ENCODE measurements at places on chromosomes 2 and 18. TPM values are rescaled to one million over a fixed set of nuclear protein-coding genes. Genes with fewer than 3 reads are reported as not detected.

C2orf72 gene
- total RNA-seq, result 77.3 TPM

DNA sequence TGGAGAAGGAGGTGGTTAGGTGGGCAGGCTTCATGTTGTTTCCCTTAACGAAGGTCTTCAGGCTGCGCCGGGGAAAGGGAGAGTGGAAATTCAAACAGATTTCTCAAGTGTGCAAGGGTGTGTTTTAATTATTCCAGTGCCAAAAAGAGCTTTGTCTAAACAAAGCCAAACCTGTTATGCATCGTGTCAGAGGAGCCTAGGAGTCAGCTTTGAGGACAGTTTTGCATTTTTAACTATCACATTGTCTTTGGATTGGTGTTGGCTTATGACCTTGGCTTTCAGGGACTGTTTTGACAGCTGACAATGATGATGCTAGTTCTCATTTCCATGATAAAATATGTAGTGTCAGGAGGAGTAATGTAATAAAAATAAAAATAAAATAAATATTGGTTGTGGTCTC, 144.8 kb downstream of the LDLRAD4 start:
- no peak for DNase-seq

SERPINB11 gene
- not detected for total RNA-seq

PRKRA gene
- 47.5 TPM for total RNA-seq

GRCh38 chr2:72973137-72973535, 55.8 kb downstream of the EMX1 start:
- no peak for DNase-seq

- no peak for DNase-seq
Measured at GRCh38 chr2:54775710-54776109, 52.2 kb downstream of the EML6 start.

DNA sequence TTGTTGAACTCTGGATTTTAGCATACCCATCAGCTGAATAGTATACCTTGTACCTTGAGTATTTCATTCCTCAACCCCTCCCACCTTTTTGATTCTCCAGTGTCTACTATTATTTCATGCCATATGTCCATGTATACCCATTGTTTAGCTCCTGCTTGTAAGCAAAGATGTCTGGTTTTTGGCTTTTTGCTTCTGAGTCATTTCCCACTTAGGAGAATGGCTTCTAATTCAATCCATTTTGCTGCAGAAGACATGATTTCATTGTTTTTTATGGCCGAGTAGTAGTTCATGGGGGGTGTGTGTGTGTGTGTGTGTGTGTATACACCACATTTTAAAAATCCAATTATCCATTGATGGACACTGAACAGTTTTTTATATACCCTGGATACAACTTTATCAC, 24.3 kb upstream of the MOCOS start:
- no peak for DNase-seq

Measured in dorsolateral prefrontal cortex (tissue), 122 donors.